Activated T-helper 2 cell treated with anti-CD3 and anti-CD28 coated beads, Interferon-gamma antibody, Interleukin-2, Interleukin-4, amounts not matched to agents 10 μg/mL and 5 μg/mL and 100 μg/mL, durations not matched to agents 14 hours and 24 hours and 36 hours (primary cell): ENCODE measurements at places on chromosomes 11 and 22.
A peak's percentile ranks its signal among the peaks of the same experiment; 100 is the strongest.

GRCh38 chr11:94732617-94733281 is 35.4 kb upstream of the AMOTL1 start:
- peaks cover 5% of the 10 kb centered on the region for H3K27me3 ChIP-seq
- no peak overlapping the region for H3K4me3 ChIP-seq
- DNase-seq: no peak
- H3K27ac ChIP-seq: no peak overlapping the region
- peaks cover 6% of the 10 kb centered on the region for H3K4me1 ChIP-seq

DNA sequence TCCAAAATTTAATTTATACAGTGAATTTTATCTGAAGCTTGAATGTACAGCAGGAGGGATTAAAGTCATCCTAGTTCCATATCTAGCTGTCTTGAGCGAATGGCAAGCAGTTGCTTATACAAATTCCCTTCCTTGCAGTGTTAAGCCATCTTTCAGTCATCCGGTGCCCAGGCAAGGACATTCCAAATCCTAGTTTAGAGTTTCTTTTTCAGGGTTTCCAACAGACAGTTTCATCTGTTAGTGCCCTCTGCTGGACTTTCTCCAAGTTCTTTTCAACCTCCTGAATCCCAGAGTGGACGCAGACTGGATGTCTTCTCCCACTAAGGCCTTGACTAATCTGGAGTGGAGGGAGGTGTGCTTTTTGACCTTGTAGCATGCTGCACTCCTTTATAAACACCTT is 45.4 kb downstream of the GRAMD1B start:
- no peak overlapping the region for H3K4me3 ChIP-seq
- H3K4me1 ChIP-seq: peaks cover 45% of the 10 kb centered on the region
- H3K27ac ChIP-seq: peak overlapping the region; percentile 24
- no peaks in the 10 kb centered on the region for H3K27me3 ChIP-seq
- H3K36me3 ChIP-seq: peaks cover 55% of the 10 kb centered on the region

- peaks cover 10% of the 10 kb centered on the region for H3K27me3 ChIP-seq
- peaks cover 2% of the 10 kb centered on the region for H3K4me1 ChIP-seq
- no peak for DNase-seq
- H3K4me3 ChIP-seq: no peak overlapping the region
- no peaks in the 10 kb centered on the region for H3K36me3 ChIP-seq
- H3K27ac ChIP-seq: no peak overlapping the region
Measured at GRCh38 chr11:45643598-45644260, 21.7 kb downstream of the CHST1 start.

- H3K4me1 ChIP-seq: no peaks in the 10 kb centered on the region
- H3K36me3 ChIP-seq: no peaks in the 10 kb centered on the region
- H3K27ac ChIP-seq: no peak overlapping the region
- DNase-seq: no peak
- H3K27me3 ChIP-seq: no peaks in the 10 kb centered on the region
- H3K4me3 ChIP-seq: no peak overlapping the region
Measured at GRCh38 chr11:24747275-24748251, 250.7 kb downstream of the LUZP2 start.
